ENCODE measurements at places on chromosomes 2 and 18. TPM values are rescaled to one million over a fixed set of nuclear protein-coding genes. Genes with fewer than 3 reads are reported as not detected.

SLC23A3 gene
- 1.1 TPM for polyA plus RNA-seq

SMAD4 gene
- 108 TPM for polyA plus RNA-seq

DNA sequence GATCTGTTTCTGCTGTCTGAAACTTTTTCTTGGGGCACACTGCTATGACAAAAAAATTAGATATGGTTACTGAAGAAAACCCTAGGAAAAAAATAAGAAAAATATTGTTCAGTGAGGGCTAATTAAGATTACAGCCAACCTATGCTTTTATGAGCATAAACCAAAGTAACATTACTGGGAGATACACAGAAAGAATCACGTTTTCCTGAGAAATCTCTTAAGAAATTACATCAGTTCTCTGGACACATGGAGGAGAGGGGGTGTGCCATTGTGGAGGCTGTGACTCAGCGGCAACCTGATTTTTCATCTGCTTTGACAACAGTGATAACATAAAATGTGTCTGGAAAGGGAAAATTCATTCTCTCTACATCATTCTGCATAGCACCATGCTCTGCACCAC is 13.4 kb upstream of the NMI start:
- DNase-seq: no peak

- DNase-seq: no peak
Measured at GRCh38 chr18:3180325-3180724, 39.4 kb downstream of the MYOM1 start.

GRCh38 chr18:51897884-51898283 is 442.1 kb upstream of the DCC start:
- no peak for DNase-seq

DNA sequence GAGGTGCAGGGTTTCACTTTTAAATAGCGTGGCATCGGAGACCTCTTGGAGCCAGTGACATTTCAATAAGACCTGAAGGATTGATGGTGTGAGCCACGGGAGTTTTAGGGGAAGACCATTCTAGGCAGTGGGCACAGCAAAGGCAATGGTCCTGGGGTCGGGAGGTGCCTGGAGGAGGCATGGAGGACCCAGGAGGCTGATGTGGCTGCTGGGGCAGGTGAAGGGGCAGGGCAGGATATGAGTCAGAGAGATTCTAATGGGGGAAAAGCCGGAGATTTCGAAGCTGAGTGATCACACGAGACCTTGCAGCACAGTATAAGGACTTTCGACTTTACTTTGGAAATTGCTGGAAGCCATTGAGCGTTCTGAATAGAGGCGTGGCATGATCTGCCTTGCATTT is 79.6 kb upstream of the KCNE4 start:
- DNase-seq: no peak

DNA sequence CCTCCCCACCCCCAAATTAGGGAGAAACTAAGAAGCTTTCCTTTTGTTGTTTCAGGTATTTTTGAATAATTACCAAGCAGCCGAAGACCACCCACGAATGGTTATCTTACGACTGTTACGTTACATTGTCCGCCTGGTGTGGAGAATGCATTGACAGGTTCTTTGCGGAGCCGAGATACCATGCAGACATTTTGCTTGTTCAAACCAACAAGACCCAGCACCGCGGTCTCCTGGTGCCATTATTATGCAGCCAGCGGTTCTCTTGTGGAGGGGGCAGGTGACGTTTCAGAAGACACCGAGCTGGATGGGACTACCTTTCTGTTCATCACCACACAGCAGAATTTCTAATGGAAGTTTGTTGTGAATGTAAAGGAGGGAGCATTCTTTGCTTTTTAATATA is 43.4 kb downstream of the BCL2L11 start:
- no peak for DNase-seq

Data from muscle of arm (tissue), 14 donors.